ENCODE measurements at places on chromosomes 16 and 17.

- no peak for DNase-seq
Observed at GRCh38 chr16:17343028-17343427, 127.7 kb downstream of the XYLT1 start.

DNA sequence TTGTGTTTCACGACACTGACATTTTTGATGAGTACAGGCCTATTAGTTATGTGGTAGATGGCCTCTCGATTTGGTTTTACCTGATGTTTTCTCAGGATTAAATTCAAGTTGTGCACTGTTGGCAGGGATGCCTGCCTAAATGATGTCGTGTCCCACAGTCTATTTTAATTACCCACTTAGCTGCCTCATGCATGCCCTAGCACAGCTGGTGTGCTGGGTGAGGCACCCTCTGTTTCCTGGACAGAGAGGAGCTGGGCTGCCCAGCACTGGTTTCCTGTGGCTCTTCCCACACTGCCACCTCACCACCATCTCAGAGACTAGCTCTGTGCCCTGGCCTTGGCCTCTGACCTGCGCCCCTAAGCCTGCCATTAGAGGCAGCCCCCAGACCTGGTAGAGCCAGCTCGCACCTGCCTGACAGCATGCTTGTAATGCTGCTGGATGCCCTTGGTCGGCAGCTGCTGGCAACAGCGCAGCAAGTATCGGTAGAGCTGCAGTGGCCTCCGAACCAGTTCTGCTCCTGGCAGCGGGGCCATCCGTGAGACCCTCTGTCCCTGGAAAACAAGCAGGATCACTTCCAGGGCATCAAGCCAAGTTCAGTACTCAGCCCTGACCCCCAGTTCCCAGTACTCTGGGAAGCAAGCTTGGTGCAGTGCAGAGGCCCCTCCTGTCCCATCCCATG lies 10.9 kb downstream of the LYRM9 start:
- no peak for DNase-seq

GRCh38 chr17:7851438-7852261 lies 3.2 kb upstream of the TMEM88 start:
- peak; percentile 94 for DNase-seq

GRCh38 chr16:87406495-87407088 lies 14.5 kb downstream of the MAP1LC3B start:
- DNase-seq = no peak

DNA sequence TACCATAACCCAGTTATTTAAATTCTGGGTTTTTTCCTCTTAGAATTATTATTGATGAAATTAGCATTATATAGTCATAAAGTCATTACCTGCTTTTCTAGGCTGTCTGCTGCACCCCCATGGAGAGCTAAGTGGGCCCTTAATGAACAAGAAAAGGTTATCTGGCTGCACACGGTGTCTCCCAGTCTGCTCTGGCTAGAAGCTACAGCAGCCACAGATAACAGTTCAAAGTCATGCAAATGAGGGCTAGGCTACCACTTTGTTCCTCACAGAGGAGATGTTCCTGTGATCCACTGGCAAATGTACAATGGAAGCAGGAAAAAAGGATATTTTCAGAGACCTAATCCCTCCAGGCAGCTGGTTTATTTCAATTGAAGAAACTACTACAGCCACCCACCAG lies 112.1 kb downstream of the SNX11 start:
- DNase-seq = no peak

DNA sequence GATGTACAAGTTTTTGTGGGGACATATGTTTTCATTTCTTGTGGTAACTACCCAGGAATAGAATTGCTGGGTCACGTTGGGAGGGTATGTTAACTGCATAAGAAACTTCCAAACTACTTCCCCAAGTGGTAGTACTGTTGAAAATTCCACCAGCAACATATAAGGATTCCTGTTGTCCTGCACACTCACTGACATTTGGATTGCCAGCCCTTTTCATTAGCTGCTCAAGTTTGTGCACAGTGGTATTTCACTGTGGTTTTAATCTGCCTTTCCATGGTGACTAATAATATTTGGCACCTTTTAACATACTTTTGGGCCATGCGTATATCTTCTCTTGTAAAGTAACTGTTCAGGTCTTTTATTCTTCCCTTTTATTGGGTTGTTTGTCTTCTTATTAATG lies 103.3 kb downstream of the GNAO1 start:
- DNase-seq = peak; percentile 40

GRCh38 chr16:64217789-64218535 lies 903.9 kb downstream of the CDH11 start:
- no peak for DNase-seq

- DNase-seq = no peak
Observed at GRCh38 chr16:49311823-49312222, 30.2 kb upstream of the CBLN1 start.

DNA sequence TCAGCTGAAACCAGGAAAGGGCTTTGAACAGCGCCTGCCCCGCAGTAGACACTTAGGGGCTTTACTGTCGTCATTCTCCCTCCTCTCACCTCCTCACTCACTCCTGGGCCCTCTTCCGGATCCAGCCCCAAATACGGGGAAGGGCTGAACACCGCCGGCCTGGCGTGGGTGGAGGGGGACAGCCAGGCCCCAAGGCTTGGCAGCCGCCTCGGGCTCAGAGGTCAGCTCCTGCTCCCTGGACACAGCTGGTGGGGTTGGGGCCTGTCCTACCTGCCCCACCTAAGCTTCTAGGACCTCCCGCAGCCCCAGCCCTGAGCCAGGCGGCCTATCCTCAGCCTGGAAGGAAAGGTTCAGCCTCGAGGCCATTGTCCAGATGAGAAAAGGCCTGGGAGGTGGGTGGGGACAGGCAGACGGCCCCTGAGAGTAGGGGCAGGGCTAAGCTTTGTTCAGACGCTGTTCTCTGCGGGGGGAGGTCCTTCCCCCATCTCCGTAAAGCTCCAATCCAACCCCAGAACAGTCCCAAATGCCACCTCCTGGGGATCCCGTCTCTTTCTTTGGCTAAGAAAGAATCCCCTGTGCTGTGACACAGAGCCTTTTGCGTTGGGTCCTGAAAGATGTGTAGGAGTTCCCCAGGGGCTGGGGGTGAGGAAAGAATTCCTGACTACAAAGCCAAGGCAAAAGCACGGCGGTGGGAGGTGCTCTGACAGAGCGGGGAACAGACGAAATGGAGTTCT lies 881 bp upstream of the LLGL1 start:
- DNase-seq = no peak

- DNase-seq = no peak
Observed at GRCh38 chr17:36132421-36132831, 28.8 kb downstream of the CCL4 start.

GRCh38 chr17:2709183-2709661 lies 2.3 kb downstream of the CLUH start:
- peak; percentile 80 for DNase-seq

DNA sequence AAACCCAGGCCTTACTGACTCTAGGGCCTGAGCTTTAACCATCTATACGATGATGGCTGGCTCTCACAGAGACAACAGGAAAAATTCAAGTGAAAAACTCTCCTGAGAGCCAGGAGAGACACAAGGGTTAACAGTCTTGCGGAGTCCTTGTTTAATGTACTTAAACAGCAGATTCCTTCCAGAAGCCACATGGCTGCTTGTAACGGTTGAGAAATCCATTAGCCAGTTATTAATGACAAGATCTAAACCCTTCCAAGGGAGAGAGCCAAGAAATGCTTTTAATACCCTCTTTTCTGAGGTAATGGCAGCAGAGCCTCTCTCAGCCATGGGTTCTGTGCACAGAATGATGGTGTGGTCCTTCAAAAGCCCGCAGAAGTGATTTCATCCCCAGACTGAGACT lies 5.2 kb upstream of the ALDOA start:
- no peak for DNase-seq

DNA sequence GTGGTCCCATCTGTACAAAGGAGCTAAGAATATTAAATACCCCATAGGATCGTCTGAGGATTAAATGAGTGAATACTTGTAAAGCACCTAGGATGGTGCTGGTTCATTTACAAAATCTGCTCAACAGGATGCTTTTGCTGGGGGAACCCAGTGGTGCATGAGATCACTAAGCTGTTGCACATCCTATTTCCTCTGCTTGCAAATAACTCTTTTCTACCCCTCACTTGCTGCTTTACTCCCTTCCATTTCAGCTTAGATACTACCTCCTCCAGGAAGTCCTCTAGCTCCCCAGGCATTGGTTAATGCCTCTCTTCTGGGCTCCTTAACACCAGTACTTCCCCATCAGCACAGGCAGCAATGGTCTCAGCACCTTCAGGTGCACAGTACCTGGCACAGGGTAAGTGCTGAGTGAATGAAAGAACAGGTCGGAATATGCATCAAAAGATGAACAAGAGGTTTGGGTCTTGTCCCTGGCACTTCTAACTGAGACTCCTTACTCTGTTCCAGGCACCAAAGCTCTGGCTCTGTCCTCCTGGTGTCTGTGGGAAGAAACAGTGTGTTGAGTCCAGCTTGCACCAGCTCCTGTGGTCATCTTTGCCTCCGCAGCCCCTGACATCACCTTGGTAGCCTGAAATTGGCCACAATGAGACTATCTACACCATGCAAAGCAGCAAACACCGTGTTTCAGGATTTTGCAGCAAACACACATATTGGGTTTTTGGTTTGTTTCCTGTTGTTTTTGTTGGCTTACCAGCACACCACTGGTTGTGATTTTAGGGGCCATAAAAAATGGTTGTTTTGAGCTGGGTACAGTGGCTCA lies 24.1 kb upstream of the IL21R start:
- DNase-seq = no peak

DNA sequence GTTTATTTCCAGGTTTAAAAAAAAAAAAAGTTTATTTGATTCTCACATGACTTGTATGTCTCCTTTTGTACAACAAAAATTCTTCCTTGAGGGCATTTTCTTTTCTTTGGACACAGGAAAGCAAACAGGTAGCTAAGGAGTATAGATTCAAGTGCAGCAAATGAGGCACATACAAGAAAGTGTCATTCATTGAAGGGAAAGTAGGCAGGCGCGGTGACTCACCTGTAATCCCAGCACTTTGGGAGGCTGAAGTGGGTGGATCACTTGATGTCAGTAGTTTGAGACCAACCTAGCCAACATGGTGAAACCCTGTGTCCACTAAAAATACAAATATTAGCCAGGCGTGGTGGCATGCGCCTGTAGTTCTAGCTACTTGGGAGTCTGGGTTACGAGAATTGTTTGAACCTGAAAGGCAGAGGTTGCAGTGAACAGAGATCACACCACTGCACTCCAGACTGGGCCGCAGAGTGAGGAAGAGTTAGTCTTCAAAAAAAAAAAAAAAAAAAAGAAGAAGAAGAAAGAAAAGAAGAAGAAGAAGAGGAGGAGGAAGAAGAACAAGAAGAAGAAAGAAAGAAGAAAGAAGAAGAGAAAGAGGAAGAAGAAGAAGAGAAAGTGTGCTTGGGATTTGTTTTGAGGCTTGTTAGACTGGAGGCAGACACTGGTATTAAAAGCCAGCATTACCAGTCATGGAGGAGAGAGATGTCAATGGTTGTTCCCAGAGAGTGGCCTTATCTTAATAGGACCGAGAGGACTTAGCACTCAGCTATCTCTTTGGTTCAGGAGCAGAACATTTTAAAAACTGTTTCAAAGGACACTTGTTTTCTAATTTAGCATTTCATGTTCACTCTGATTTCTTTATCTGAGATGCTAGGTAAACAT lies 19.7 kb downstream of the GINS3 start:
- peak; percentile 80 for DNase-seq

- DNase-seq = peak; percentile 56
Observed at GRCh38 chr17:51643702-51644490, 383.6 kb downstream of the UTP18 start.

GRCh38 chr17:19555746-19556145 lies 22.1 kb downstream of the SLC47A1 start:
- DNase-seq = no peak

- no peak for DNase-seq
Observed at GRCh38 chr17:82412535-82413520, 5.3 kb upstream of the HEXD start.

DNA sequence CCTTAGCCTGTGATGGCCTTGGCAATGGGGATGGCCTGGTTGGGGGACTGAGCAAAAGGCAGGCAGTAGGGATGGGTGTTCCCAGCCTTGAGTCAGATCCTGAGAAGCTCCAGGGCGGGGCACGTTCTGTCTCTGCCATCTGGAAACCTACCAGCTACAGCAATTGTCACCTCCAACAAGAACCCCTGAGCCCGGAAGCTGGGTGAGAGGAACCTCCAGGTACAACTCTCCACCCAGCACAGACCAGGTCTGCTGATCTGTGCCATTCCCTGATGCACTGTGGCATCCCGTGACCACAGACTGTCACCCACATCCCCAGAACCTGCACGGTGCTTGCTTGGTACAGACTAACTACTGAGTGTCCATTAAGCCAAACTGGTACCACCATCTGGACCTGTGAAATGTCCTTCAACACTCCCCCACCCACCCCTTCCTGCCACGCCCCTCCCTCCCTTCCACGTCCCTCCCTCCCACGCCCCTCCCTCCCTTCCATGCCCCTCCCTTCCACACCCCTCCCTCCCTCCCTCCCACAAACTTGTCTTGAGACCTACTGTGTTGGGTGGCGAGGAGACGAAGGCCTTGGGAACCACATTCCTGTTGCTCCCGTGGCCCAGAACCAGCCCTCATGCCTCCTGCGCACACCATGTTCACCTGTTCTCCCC lies 16.6 kb downstream of the MYO15B start:
- peak; percentile 47 for DNase-seq

DNA sequence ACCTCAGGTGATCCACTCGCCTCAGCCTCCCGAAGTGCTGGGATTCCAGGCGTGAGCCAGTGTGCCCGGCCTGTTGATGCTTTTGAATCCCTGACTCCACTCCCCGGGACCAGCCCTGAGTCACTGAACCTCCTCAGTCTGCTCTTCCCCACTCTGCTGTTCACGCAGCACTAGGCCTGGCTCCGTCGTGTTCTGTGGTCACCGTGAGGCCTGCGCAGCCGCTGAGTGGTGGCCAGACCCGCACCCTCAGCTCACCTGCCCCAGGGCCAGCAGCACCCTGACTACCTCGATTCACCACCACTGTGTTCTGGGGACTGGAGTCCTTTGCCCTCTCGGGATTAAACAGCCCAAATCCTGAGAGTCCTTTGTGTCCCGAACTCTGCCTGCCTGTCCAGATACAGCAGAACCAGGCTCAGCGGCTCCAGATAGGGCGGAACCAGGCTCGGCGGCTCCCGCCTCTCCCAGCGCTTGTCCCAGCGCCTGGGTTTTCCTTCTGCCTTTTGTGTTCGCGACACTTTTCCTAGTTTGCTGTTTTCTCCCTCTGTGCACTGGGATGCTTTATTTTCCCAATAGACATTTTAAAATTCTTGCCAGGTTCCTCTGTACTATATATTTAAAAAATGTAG lies 58.6 kb upstream of the ENDOV start:
- DNase-seq = no peak
